Karpas-422 (cell line): ENCODE measurements at places on chromosomes 5 and 9. TPM values are rescaled to one million over a fixed set of nuclear protein-coding genes. Genes with fewer than 3 reads are reported as not detected.

The ZNF883 gene
- not detected in 2 replicates for total RNA-seq

The SLC6A19 gene
- total RNA-seq: not detected in 2 replicates

The POU5F2 gene
- 0.94 and 3.3 TPM in 2 replicates for total RNA-seq

DNA sequence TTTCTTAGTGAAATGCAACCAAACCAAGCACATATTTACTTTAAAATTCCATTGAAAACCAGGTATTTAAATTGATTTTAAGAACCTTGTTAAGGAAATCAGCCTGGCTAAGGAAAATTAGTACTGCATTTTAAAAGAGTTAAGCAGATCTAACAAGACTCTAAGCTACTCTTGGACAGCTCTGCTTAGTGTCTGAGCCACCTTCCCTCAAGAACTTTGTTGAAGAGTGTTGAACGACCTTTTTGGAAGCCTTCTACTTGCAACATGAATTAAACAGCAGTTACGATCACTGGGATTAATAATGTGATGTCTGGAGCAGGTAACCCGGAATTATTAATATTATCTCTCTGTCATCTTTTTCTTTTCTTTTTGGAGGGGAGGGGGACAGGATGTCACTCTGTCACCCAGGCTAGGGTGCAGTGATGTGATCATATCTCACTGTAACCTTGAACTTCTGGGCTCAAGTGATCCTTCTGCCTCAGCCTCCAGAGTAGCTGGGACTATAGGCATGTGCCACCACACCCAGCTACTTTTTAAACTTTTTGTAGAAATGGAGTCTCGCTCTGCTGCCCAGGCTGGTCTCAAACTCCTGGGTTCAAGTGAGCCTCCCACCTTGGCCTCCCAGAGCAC is 74.7 kb downstream of the ANKRD55 start:
- no peaks in the 10 kb centered on the region for H3K27me3 ChIP-seq
- no peak for DNase-seq
- no peaks in the 10 kb centered on the region for H3K36me3 ChIP-seq
- H3K4me1 ChIP-seq: no peaks in the 10 kb centered on the region

GRCh38 chr5:169424279-169424655 is 123.3 kb upstream of the SLIT3 start:
- H3K36me3 ChIP-seq: no peaks in the 10 kb centered on the region
- no peak overlapping the region for H3K4me3 ChIP-seq
- peaks cover 19% of the 10 kb centered on the region for H3K4me1 ChIP-seq
- no peak overlapping the region for H3K27ac ChIP-seq
- H3K27me3 ChIP-seq: no peaks in the 10 kb centered on the region

- no peaks in the 10 kb centered on the region for H3K36me3 ChIP-seq
- no peak overlapping the region for H3K27ac ChIP-seq
- no peaks in the 10 kb centered on the region for H3K27me3 ChIP-seq
- H3K4me1 ChIP-seq: no peaks in the 10 kb centered on the region
- no peak overlapping the region for H3K4me3 ChIP-seq
Measured at GRCh38 chr9:18821788-18822187, 211.2 kb downstream of the SAXO1 start.

DNA sequence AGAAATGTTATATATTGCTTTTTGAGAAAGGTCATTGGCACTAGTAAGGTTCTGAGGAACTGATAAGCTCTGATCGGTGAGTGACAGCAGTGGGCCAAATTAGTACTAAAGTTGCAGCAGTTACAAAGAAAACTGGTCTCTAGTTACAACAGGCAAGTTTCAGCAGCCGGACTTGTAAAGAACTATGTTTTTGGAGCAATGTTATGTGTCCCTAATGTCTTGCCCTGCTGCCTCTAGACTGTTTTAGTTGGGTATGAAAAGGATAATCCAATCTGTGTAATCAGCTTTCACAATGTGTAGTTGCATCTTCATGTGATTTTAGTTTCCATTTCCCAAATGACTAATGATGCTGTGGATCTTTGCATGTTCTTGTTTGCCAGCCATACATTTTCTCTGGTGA is 113.5 kb downstream of the CAMK4 start:
- no peaks in the 10 kb centered on the region for H3K27me3 ChIP-seq
- no peaks in the 10 kb centered on the region for H3K4me1 ChIP-seq
- no peak overlapping the region for H3K4me3 ChIP-seq
- H3K36me3 ChIP-seq: no peaks in the 10 kb centered on the region
- no peak for DNase-seq

GRCh38 chr5:13932561-13932960 is 11.9 kb downstream of the DNAH5 start:
- H3K4me3 ChIP-seq: no peak overlapping the region
- H3K27me3 ChIP-seq: no peaks in the 10 kb centered on the region
- no peaks in the 10 kb centered on the region for H3K36me3 ChIP-seq
- no peaks in the 10 kb centered on the region for H3K4me1 ChIP-seq

DNA sequence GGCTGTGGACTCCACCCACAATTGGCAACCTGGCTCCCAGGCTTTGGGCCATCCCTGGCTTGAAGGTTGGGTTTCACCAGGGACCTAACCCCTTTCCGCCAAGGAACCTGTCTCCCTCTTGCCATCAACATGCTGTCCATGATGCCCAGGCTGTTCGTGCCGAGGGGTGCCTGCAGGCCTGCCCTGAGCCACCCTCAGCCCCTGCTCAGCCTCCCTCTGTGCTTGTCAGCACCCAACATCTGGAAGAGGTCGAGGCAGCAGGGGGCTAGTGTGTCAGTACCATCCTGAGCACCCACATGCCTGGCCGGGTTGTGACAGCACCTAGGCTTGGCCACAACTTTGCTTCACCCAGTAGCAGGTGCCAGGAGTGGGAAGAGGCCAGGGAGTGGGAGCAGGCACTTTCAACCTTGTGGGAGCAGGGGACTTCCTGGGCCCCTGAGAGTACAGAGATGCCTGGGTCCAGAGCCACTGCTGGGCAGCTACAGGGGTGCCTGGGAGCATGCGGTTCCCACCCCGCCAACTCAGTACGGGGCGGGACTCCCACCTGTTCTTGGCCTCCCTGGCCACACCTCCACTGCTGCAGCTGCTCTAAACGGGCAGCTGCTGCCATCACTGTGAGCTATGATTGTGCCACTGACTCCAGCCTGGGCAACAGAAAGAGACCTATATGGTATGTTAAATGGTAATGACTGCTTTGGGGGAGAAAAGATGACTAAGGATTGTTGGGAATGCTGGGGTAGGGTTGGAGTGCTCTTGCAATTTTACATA is 6.3 kb downstream of the PDCD1LG2 start:
- H3K27me3 ChIP-seq: no peaks in the 10 kb centered on the region
- no peak for DNase-seq
- peaks cover 5% of the 10 kb centered on the region for H3K36me3 ChIP-seq
- H3K4me3 ChIP-seq: no peak overlapping the region
- H3K27ac ChIP-seq: no peak overlapping the region
- H3K4me1 ChIP-seq: peaks cover 20% of the 10 kb centered on the region

DNA sequence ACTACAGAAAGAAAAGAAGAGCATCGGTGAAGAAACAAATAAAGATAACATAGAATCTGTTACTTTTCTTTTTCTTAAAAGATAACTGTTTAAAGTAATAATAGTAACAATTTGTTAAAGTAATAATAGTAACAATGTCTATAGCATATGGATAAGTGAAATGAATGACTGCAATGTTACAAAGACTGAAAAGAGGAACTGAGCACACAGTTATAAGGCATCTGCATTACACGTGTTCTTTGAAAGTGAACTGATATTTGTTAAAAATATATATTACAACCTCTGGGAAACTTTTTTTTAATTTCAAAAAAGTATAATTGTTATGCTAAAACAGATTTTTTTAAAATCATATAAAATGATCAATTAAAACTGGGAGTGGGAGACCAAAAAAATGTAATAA is 88.4 kb upstream of the FST start:
- no peak overlapping the region for H3K4me3 ChIP-seq
- no peak for DNase-seq
- H3K27me3 ChIP-seq: no peaks in the 10 kb centered on the region
- no peaks in the 10 kb centered on the region for H3K4me1 ChIP-seq

DNA sequence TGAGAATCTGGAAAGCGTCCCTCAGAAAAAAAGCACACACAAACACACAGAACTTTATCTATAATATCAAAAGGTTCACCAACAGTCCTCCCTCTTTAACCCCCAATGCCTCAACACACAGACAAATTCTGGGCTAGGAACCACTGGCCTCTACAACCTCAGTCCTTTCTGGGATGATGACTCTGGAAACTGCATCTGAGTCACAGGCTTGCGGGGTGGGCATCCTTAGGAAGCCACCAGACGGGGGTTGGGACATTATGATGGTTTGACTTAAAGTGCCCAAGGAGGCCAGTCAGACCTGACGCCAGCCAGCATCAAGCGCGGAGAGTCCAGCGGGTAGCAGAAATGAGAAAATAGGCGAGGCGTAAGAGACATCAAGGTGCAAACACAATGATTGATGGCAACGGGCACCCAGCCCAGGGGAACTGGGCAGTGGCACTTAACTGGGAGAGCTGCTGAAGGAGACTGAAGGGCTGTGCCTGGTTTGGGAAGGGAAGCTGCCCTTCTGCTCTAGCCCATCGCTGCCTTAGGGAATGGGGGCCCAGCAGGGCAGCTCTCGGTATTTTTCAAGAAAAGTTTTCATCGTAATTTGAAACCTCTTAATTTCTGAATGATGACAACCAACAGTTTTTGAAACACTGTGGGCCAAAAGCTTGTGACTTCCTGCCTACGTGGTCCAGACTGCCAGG is 20.7 kb downstream of the SPRY4 start:
- H3K36me3 ChIP-seq: no peaks in the 10 kb centered on the region
- no peaks in the 10 kb centered on the region for H3K4me1 ChIP-seq
- H3K27me3 ChIP-seq: no peaks in the 10 kb centered on the region
- DNase-seq: no peak
- no peak overlapping the region for H3K27ac ChIP-seq
